HepG2 (cell line): ENCODE measurements at places on chromosomes 1 and 21. TPM values are rescaled to one million over a fixed set of nuclear protein-coding genes. Genes with fewer than 3 reads are reported as not detected.

The RNU1-4 gene
- 859 and 11,018 TPM in 2 replicates for total RNA-seq

The GNB1 gene
- total RNA-seq, result 66.2 and 76.7 TPM in 2 replicates

The LAPTM5 gene
- total RNA-seq, result 0.34 and 0.86 TPM in 2 replicates

The DCDC2B gene
- total RNA-seq, result not detected in 2 replicates

The AADACL3 gene
- total RNA-seq, result not detected in 2 replicates

The RXRG gene
- not detected in 2 replicates for total RNA-seq

The COL9A2 gene
- total RNA-seq, result 8.9 and 26.9 TPM in 2 replicates

The ANGPTL1 gene
- 2.2 and 2.9 TPM in 2 replicates for total RNA-seq

DNA sequence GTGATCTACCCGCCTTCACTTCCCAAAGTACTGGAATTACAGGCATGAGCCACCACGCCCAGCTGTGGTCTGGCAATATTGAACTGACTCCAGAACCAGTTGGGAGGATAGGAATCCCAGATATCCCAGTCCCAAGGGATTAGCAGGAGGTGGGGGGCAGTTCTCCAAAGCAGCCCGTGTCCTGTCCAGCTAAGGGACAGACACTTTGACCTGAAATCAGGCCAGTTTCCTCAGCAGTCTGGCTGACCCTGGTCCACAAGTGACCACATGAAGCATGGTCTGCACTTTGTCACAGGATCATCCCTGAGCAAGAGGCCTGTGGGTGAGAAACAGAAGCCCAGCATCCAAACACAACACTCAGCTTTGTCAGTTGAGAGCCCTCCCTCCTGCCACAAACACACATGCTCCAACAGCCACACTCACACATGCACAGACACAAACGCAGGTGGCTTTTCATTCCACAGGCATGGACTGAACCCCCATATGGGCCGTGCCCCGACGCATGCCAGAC lies 2.7 kb upstream of the FDPS start:
- peak; percentile 30 for DNase-seq
- peak overlapping the region; percentile 61 for H3K4me3 ChIP-seq
- no peaks in the 10 kb centered on the region for H3K27me3 ChIP-seq
- H3K4me1 ChIP-seq, result peaks cover 78% of the 10 kb centered on the region
- H3K36me3 ChIP-seq, result no peaks in the 10 kb centered on the region

- DNase-seq, result no peak
- H3K4me1 ChIP-seq, result no peaks in the 10 kb centered on the region
- H3K27me3 ChIP-seq, result peaks cover 8% of the 10 kb centered on the region; the same call in 1 of the 2 replicates
- no peak overlapping the region for H3K4me3 ChIP-seq
Observed at GRCh38 chr1:17768651-17769241, 13.6 kb downstream of the ACTL8 start.

DNA sequence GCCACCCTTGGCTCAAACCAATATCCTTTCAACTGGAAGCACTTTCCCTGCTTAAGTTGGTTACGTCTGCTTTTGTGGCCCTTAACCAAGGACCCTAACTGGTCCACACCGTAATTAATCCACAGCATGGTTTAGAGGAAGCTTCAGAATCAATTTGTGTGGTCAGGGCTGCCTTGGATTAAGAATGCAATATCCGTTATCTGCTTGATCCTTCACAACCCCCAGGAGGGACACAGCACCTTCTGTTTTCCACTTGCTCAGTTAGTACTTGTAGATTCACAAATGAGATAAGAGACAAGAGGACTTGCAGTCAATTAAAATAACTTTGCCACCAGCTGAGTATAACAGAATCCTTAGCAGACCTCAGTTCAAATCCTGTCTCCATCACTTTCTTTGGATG lies 56.9 kb upstream of the LRP8 start:
- H3K4me1 ChIP-seq, result no peaks in the 10 kb centered on the region
- no peak overlapping the region for H3K27ac ChIP-seq
- no peaks in the 10 kb centered on the region for H3K36me3 ChIP-seq
- peaks cover 45% of the 10 kb centered on the region; the same call in 2 of the 3 replicates for H3K27me3 ChIP-seq
- no peak for DNase-seq

DNA sequence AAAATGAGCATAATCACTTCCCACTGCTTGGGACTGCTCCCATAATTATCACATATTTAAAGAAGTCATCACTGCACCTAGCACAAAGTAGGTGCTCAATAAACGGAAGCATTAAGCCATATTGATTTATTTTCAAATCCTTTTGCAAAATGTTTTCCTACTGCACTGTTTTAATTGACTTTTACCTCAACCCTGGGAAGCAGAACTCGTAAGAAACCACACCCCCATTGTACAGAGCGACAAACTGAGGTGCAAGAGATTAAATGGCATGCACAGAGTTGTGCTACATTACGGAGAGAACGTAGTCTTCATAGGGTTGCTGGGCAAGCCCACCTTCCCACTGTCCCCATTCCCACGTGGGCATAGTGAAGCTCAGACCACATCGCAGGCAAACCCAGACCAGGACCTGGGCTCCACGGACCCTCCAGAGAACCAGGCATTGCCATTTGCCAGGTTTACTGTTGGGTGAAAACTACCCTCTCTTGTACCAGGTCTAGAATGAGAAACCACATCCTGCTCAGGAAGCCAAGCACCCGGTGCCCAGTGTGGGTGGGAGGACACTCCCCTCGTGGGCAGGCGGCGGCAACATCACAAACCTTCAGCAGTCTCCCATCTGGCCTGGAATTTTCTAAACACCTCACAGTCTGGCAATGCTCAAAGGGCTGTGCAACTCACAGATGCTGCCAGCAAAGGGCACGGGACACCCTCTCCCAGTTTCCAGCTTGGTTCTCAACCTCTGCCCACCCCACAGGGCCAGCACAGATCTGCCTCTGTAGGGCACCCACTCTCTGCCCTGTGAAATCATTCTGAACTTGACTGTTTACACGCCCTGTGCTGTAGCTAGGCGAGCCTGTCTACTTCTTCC lies 8.2 kb downstream of the IFFO2 start:
- peak overlapping the region; percentile 93 for H3K27ac ChIP-seq
- DNase-seq, result no peak
- H3K4me1 ChIP-seq, result peaks cover 82% of the 10 kb centered on the region
- H3K36me3 ChIP-seq, result no peaks in the 10 kb centered on the region

- no peak overlapping the region for H3K27ac ChIP-seq
- H3K4me3 ChIP-seq, result no peak overlapping the region
- no peak for DNase-seq
- H3K27me3 ChIP-seq, result no peaks in the 10 kb centered on the region; the same call in 1 of the 2 replicates
Observed at GRCh38 chr21:40936178-40936577, 89.2 kb upstream of the DSCAM start.

- no peaks in the 10 kb centered on the region; the same call in 2 of the 3 replicates for H3K27me3 ChIP-seq
- no peaks in the 10 kb centered on the region for H3K36me3 ChIP-seq
- H3K27ac ChIP-seq, result no peak overlapping the region
- peaks cover 22% of the 10 kb centered on the region for H3K4me1 ChIP-seq
Observed at GRCh38 chr1:65255656-65256050, 53.7 kb upstream of the DNAJC6 start.

DNA sequence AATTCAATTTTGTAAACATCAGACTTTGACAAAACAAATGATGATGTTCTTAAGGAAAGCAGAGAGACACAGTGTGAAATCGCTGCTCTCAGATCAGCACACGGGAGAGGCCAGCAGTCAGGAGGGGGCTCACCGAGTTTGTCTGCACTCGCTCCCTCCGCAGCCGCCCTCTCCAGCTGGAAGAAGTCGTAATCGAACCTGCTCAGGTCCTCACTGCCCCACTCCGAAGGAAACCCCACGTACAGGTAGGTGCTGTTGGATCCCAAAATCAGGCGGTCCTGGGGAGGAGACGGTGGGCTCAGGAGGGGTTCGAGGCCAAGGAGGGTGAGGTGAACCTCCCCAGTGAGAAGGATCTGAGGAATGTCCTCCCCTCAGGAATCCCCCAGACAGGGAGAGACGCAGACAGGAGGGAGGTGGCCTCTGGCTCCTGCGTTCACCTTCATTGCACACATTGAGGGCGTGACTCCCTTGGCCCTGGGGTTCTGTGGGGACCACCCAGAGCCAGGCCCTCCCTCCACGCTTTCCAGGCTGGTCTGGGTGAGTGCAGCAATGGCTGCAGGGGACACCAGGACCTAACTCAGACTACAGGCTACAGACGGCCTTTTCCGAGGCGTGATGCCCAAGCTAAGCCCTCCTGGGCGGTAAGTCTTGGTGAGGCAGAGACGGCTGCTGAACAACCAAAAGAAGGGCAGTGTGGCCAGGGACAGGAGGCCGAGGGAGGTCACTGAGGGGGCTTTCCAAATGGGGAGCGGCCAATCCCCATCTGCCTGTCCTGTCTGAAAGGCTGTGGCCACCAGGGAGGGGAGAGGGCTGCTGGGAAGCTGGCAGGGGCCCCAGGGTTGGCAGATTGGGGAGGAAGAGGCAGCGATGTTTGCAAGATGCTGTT lies 65.5 kb downstream of the SCCPDH start:
- DNase-seq, result no peak
- 0 out of 2 replicates have a peak overlapping the region, but pooled peaks have one; percentile 60 for H3K4me3 ChIP-seq
- no peaks in the 10 kb centered on the region; the same call in 1 of the 2 replicates for H3K27me3 ChIP-seq
- H3K36me3 ChIP-seq, result no peaks in the 10 kb centered on the region
- no peak overlapping the region for H3K27ac ChIP-seq
- H3K4me1 ChIP-seq, result peaks cover 26% of the 10 kb centered on the region

GRCh38 chr1:84366786-84367185 lies 31.5 kb upstream of the DNASE2B start:
- no peaks in the 10 kb centered on the region for H3K27me3 ChIP-seq
- no peak overlapping the region for H3K27ac ChIP-seq
- H3K36me3 ChIP-seq, result no peaks in the 10 kb centered on the region
- H3K4me1 ChIP-seq, result 0 out of 2 replicates have a peak, but pooled peaks cover 6% of the 10 kb centered on the region
- no peak for DNase-seq
- H3K4me3 ChIP-seq, result no peak overlapping the region

GRCh38 chr1:184158896-184159681 lies 107.6 kb downstream of the TSEN15 start:
- H3K4me1 ChIP-seq, result no peaks in the 10 kb centered on the region
- no peak overlapping the region for H3K27ac ChIP-seq
- H3K4me3 ChIP-seq, result no peak overlapping the region
